Activated CD8-positive, alpha-beta memory T cell treated with anti-CD3 and anti-CD28 coated beads for 1 hour (primary cell): ENCODE measurements at places on chromosomes 3 and 15.

DNA sequence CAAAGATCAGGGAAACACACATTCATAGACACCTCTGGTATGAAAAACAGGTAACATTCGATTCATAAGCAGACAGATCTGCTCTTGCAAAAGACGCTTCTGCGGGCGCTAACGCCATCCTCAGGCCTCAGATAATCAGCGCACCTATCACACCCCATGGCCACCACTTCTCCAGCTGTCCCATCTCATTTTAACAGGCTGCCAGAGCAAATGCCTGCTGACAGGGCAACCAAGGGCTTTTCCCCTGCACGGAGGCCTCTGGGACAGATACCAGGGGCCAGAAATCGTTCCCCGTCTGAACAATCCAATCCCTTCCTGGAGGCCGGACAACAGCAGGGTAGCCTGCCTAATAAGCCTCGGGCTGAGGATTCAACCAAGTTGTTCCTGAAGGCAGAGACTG is 15.2 kb downstream of the ABCC5 start:
- DNase-seq, result no peak

DNA sequence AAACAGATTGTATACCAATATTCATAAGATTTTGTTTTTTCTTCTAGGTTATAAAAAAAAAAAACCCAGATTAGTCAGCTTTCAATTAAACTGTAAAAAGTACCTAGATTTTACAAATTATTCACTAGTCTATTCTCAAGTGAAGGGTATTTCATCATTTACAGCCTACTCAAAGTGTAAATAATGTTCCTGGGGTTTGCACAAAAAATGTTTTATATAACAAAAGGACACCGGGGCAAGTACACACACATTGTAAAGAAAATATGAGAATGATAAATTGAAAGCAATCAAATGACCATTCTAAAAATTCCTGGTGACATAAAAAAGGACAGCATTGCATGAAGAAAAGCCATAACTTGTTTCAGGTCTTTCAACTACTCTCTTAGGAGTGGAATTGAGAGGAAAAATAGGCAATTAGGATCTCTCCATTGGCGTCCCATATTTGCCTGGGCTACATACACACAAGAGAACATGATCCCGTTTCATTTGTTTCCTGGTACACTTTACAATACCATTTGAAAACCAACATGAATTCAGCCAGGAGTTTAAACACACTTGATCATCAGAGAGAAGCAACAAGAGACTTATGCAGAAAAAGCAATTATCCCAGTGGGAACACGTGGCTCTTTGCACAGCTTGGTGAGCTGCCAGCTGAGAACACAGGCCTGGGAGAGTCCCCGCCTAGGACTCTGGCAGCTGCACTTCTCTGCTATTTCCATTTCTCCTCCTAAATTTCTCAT is 1039.2 kb downstream of the ROBO1 start:
- DNase-seq, result no peak

DNA sequence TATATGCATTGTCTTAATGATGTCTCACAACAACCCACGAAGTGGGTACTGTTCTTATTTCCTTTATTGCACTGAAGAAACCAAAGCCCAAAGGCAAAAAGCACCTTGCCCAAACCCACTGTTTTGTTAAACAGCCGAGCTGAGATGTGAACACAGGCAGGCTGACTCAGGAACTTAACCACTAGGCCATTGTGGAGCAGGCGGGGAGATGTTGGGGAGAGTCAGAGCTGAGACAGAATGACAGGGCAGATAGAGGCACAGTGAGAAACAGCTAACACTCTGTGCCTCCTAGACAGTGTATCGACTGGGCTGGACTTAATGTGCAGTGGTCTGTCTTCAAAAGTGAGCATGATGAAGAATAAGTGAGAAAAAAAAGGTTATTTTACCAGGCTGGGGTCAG is 56.5 kb downstream of the RPLP1 start:
- no peak for DNase-seq

- no peak for DNase-seq
These were observed 9.0 kb downstream of the COL6A5 start for GRCh38 chr3:130354430-130354829.

DNA sequence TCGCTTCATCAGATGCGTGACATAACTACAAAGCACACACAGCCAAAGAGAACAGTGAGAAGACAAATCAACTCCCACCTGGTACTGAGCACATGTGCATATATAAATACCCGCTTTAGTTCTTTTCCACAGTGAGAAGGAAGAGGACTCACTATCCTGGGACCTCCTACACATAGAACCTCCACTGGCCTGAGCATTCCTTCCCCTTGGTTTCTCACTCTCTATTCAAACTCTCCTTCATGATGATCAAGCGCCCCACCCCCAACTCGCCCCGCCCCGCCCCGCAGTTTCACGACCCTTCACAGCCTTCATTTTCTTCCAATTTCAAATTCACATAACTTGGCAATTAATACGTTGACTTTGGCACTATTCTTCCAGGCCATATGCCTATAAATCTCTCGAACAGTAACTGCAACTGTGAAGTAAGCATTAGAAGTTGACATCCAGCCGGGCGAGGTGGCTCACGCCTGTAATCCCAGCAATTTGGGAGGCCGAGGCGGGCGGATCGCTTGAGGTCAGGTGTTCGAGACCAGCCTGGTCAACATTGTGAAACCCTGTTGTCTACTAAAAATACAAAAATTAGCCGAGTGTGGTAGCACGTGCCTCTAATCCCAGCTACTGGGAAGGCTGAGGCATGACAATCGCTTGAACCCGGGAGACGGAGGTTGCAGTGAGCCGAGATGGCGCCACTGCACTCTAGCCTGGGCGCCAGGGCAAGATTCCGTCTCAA is 1.1 kb downstream of the RPS17 start:
- no peak for DNase-seq
